ENCODE measurements at places on chromosomes 2 and 18.

DNA sequence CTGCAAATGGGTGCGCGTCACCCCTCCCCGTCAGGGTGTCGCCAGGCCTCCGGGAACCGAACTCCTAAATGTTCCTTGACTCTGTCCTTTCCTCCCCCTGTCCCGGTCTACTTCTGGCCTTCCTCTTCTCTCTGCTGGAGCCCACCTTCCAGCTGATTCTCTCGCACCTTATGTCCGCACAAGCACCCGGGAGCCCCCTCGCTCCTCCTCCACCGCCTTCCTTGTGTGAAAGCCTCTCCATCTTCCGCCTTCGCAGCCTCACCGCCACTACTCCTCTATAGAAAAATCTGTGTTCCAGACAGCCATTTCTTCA, 627 bp upstream of the KIF3C start:
- DNase-seq: no peak

DNA sequence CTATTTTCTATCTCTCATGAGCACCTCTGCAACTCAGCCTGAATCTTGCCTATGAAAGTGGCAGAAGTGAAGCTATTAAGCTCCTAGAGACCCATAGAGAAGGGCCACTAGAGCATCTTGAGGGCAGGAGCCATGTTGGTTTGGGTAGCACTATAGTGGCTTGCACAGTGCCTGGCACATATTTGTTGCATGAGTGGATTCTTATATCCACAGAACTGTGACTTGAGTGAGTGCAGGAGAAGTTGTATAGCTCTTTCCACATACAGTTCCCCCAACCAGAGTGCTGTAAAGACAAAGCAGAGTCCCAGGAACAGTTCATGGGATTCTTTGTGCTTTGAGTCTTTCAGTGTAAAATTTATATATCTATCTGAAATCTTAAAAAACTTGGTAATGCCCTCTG, 205.5 kb upstream of the FOSL2 start:
- no peak for DNase-seq

GRCh38 chr2:56299171-56299691, 115.4 kb downstream of the CCDC85A start:
- no peak for DNase-seq

- no peak for DNase-seq
These were observed 109.1 kb downstream of the SMAD2 start for GRCh38 chr18:47821314-47821713.

GRCh38 chr2:211494536-211494935, 938.1 kb downstream of the CPS1 start:
- no peak for DNase-seq

GRCh38 chr18:52409727-52410126, 69.7 kb downstream of the DCC start:
- no peak for DNase-seq

- no peak for DNase-seq
These were observed 43.5 kb downstream of the ASAP2 start for GRCh38 chr2:9250091-9250490.

DNA sequence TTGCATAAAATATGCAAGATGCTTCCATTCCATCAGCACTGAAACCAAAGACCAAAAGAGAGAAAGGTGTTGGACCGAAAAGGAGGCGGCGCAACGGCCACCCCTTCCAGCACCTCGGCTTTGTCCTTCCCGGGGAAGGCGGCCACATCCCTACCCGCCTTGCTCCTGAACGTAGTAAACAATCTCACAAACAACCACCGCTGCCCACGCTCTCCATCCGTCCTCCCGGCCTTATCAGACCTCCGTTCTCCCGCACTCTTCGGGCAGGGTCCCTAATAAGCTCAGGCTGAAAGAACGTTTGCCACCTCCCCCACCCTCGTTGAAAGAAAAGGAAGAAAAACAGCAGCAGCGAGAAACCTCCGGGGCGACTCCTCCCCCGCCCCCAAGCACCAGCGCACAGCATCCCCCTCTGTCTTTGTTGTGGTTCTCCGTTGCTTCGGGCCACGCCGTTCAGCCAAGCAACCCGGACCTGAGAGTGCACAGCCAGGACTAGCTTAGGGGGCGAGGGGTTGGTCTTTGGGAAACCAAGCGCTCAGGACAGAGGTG, 4.4 kb downstream of the EVX2 start:
- no peak for DNase-seq

GRCh38 chr2:176521878-176522670, 252.8 kb downstream of the MTX2 start:
- no peak for DNase-seq

DNA sequence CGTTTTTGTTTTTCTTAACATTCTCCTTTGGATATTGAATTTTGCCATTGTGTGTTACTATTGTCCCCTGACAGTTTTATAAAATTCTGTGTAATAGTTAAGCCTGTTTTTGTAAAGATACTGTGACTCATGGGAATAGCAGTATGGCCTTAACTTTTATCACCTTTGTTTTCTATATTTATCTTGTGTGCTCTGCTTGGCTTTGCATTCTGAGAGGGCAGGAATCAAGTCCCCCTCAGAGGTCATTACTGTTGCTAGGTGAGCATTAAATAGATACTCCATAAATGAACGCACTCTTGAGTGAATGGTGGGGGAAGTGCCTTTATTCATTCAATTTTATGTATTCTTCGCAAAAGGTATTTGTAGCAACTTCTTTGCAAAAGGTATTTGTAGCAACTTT, 160.0 kb downstream of the PHLPP1 start:
- no peak for DNase-seq

GRCh38 chr2:16644221-16644925, 21.3 kb downstream of the CYRIA start:
- no peak for DNase-seq

DNA sequence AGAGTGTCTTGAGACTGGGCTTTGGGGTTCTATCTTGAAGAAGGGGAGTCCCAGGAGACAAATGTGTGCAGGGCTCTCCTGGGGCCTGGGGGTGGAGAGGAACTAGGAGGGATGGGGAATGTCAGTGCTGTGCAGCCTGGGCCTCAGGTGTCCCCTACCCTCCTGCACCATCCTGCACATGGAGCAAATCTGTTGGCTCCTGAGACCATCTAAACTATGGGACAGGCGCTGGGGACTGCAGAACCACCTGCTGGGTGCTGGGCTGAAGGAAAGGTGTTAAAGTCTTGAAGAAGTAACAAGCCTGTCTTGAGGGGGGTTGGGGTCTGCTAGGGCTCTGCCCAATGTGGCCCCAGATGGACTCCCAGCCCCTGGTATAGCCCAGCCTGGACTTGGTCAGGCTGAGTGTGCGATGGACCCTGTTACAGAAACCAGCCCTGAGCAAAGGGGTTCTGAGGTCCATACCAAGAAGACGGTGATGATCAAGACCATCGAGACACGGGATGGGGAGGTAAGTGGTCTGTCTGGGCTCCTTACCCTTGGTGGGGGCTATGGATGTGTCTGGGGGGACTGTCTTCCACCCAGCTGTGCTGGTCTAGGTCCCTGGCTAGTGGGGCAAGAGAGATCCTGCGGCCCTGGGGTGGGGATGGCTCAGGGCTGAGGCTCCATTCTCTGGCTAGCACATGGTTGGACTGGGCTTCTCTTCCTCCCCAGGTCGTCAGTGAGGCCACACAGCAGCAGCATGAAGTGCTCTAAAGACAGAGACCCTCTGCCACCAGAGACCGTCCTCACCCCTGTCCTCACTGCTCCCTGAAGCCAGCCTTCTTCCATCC, 7.3 kb downstream of the DES start:
- no peak for DNase-seq

- DNase-seq: no peak
These were observed 48.8 kb downstream of the SLC66A2 start for GRCh38 chr18:79902640-79903039.

DNA sequence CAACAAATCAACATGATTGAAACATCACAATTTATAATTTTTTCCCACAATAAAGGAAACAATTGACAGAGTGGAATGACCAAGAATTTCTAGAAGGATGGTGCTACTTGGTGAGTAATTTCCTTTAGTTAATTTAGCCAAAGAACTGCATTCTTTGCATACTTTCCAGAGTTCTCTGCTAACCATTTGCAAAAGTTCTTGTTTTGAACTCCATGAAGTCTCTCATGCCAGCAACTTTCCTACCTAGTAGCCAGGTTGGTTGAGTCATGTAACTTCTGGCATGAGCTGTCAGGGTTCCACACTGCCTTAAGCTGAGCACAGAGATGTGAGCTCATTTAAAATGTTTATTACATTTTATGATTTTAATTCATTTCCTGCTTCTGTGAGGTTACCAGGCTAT, 539.6 kb downstream of the PID1 start:
- DNase-seq: no peak

- no peak for DNase-seq
These were observed 46.8 kb downstream of the ZC3H15 start for GRCh38 chr2:186532891-186533290.

DNA sequence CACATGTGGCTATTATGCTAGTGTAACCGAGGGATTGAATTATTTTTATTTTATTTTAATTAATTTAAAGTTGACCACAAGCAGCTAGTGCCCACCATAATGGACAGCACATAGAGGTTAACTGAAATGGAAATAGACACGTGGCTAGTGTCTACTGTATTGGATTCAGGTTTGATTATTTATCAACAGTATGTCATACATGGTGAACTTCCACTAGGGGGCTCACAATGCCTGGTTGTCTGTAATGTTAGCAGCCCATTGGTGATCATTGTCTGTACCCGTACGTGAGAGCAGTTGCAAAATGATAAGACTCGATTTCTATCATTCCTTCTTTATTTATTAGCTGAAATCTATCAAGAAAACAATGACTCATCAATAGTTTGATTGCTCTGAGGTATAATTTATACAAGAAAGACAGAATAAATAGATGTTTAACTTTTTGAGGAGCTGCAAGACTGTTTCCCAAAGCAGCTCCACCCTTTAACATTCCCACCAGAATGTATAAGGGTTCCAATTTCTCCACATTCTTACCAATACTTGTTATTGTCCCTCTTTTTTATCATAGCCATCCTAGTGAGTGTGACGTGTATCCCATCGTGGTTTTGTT, 76.5 kb downstream of the CYBRD1 start:
- no peak for DNase-seq

- no peak for DNase-seq
These were observed 7.9 kb downstream of the TMEM198 start for GRCh38 chr2:219551441-219552381.

DNA sequence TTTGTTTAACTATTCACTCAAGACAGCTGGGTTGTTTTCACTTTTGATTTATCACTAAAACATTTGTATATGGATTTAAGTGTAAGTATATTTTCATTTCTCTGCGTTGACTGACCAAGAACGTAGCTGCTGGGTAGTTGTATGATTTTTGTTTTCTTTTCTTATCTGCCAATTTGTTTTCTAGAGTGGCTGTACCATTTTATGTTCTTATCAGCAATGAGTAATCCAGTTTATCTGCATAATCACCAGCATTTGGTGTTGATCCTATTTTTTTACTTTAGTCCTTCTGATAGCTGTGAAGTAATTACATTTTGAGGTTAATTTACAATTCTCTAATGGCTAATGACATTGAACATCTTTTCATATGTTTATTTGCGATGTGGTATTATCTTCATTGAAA, 1178.4 kb upstream of the TMEFF2 start:
- no peak for DNase-seq

DNA sequence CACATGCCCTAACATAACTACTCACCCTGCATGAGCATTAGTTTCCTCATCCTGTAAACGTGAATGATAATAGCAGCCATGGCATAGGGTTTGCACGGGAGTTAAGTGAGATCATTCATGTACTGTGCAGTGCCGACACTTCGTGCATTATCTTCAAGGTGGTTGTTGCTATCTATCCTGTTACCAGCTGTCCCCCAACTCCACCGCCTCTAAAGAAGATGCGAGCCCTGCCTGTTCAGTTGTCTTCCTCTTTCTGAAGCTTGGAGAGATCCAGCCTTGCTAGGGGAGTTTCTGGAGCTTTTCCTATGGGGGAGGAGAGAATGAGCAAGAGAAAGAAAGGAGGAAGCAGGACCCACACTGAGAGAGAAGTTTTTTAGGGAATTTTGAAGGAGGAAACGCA, 34.4 kb downstream of the YPEL5 start:
- DNase-seq: no peak

DNA sequence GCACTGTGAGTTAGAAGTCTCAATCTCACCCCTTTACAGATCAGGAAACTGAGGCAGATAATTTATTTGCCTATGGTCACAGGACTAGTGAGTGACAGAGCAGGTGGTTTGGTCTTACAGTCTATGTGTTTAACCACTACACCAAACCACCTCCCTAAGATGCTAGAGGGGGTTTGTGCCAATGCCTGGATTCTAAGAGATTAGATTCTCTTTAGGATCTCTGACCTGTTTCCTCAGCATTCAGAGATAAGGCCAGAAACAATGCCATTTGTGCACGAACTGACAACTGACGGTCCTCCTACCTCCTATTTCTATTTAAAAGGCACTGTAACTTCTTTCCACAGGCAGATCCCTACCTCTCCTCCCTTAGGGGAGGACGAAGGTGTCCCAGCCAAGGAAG, 2.3 kb upstream of the SLC20A1 start:
- no peak for DNase-seq

GRCh38 chr2:197077336-197077735, 150.8 kb upstream of the PGAP1 start:
- DNase-seq: no peak

- DNase-seq: no peak
These were observed 1.8 kb downstream of the C2orf76 start for GRCh38 chr2:119364798-119365197.

DNA sequence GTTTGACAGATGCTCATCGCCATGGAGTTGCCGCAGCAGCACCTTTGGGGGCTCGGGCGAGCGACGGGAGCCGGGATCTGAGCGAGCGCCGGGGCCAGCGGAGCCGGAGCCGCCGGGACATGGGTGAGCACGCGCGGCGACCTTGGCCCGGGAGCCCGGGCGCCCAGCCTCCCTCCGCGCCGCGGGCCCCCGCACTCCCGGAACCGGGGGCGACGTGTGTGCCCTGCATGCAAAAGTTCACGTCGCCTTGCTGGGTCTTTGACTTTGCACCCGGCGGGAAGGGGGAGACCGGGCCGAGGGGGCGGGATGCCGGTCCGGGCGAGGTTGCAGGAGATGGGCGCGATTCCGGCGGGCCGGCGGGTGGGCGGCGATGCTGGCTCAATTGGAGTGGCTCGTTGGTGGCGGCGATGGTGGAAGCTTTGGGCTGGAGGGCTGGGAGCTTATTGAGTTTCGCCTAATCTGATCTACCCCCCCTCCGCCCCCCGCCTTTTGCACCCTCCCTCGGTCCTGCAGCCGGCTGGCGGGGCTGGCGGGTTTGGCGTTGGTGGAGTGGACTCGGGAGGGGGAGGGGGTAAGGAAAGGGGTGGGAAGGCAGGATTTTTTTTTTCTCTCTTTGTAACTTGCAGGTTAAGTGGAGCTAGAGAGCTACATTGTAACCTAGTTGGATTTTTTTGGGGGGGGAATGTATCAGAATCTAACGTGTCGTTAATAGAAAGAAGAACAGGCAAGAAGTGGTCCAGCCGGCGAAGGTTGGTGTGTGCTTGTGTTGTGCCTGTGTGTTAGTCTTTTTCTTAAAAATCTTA, at the start of gene SETBP1:
Gene SETBP1 (plus strand): TSS at position 616 of the 803 bp plus-strand sequence. CDS start 20,459 bp downstream, outside the sequence.
- DNase-seq: peak; percentile 49

- no peak for DNase-seq
These were observed 120.9 kb upstream of the PKDCC start for GRCh38 chr2:41926614-41927580.

- DNase-seq: no peak
These were observed 39.0 kb downstream of the MBP start for GRCh38 chr18:77093586-77093985.

- no peak for DNase-seq
These were observed 70.6 kb upstream of the LINC00305 start for GRCh38 chr18:64219517-64219916.
